ENCODE measurements at places on chromosomes 6 and 20. TPM values are rescaled to one million over a fixed set of nuclear protein-coding genes. Genes with fewer than 3 reads are reported as not detected.

- no peaks in the 10 kb centered on the region for H3K27me3 ChIP-seq
- H3K36me3 ChIP-seq: no peaks in the 10 kb centered on the region
- DNase-seq: no peak
- no peaks in the 10 kb centered on the region for H3K4me1 ChIP-seq
These were observed 706.7 kb downstream of the TBC1D32 start for GRCh38 chr6:120627612-120628011.

GRCh38 chr6:31139599-31139998 lies 733 bp upstream of the PSORS1C2 start:
- H3K4me1 ChIP-seq: peaks cover 6% of the 10 kb centered on the region
- no peaks in the 10 kb centered on the region for H3K36me3 ChIP-seq
- no peak for DNase-seq
- H3K27me3 ChIP-seq: no peaks in the 10 kb centered on the region
- H3K4me3 ChIP-seq: no peak overlapping the region

DNA sequence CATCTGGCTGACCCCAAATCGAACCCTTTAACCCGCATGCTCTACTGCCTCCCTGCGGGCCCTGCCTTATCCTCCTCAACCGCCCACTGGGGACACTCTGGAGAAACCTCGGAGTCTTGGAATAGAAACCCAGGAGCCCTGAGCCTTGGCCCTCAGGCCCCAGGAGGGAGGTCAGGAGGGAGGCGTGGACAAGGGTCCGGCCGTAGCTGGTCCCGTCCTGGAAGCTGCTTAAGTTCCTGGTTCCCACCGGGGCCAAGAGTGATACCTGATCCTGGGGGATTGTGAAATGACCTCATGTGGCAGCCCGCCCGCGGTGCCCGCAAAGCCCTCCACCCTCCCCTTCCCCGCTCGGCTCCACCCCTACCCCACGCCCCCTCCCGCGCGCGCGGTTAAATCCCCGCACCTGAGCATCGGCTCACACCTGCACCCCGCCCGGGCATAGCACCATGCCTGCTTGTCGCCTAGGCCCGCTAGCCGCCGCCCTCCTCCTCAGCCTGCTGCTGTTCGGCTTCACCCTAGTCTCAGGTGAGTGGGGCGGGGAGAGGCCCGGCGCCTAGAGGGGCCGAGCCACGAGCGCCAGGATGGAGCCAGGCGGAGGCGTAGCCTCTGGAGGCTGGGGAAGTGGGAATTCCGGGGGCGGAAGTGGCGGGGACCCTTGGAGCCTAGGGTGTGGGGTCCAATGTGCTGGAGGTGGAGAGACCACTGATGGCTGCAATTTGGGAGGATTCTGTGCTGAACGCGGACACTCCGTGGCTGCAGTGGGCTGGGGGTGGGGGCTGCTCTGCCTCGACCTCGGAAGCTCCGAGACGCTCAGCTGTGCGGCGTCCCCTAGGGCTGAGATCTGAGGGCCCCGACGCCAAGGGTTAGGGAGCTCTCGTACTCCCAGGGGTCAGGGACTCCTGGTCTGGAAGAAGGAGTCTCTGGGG lies at the start of gene WFDC2:
Gene WFDC2 (plus strand): TSS at position 418 of the 926 bp plus-strand sequence. CDS start 29 bp downstream, at position 447.
- no peaks in the 10 kb centered on the region for H3K36me3 ChIP-seq
- H3K4me3 ChIP-seq: no peak within 1 kb of the TSS
- no peak within 1 kb of the TSS for H3K27ac ChIP-seq
- peaks cover 3% of the 10 kb centered on the region for H3K4me1 ChIP-seq

DNA sequence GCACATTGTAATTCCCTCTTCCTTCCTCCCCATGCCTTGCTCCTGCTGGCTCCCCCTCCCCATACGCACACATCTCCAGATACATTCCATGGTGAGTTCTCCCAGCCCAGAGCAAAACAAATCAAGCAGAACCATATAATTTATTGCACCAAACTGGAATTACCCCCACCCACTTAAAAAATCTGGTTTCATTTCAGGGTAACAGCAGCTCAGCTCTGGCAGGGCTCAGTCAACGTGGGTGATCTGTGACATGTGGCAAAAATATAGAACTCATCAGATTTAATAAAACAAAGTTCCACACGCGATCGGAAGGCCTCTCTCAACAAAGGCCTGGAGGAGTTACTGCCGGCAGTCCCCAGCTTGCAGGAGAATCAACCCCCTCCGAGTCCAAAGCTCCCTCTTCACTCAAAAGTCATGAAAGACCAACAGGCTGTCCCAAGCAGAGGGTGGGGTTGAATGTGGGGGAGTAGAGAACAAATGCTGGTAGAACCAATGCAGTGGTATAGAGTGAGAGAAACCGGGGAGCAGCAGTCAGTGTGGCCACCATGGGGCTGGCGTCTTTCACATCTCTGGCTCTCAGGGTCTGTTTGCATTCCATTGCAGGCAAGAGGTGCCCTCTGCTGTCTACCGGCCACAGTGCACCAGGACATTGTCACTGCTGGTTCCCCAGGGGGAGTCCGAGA lies 323.3 kb upstream of the NT5E start:
- H3K4me1 ChIP-seq: no peaks in the 10 kb centered on the region
- no peak overlapping the region for H3K27ac ChIP-seq
- H3K36me3 ChIP-seq: no peaks in the 10 kb centered on the region

DNA sequence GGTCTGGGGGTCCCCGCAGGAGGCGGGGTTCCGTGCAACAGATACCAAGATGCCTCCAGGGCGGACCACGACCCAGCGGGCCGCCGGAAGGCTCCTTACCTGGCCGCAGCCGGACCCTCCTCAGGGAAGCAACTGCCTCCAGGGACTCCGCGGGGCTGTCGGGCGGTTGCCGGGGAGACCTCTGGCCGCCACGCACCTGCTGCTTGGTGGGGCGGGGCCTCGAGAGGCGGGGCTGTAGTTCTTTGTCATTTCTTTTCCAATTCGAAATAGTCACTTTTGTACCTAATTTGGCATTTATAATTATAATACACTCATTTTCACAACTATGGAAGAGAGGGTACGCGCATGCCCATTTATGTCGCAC lies 647 bp downstream of the AK9 start:
- peaks cover 2% of the 10 kb centered on the region for H3K27me3 ChIP-seq
- H3K4me1 ChIP-seq: peaks cover 30% of the 10 kb centered on the region
- peaks cover under 1% of the 10 kb centered on the region for H3K36me3 ChIP-seq
- peak overlapping the region; percentile 91 for H3K27ac ChIP-seq

DNA sequence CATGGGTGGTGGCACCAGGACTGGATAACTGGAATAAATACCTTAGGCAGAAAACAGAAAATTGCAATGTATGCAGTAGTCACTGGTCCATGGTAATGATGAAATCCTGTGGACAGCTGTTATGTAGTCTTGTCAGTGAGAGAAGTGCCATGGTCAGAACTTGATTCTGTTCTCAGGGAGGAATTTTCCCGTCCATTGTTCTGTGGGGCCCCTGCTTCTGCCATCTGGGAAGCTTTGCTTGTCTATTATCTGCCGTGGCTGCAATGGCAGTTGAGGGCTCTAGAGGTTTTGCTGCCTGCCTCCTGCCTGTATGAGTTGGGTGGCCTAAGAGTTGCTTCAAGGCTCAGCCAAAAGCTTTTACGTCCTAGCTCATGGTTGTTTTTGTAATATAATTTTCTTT lies 126.8 kb upstream of the SLC35B3 start:
- no peak overlapping the region for H3K27ac ChIP-seq
- no peak for DNase-seq
- H3K4me1 ChIP-seq: no peaks in the 10 kb centered on the region
- H3K4me3 ChIP-seq: no peak overlapping the region
- H3K36me3 ChIP-seq: no peaks in the 10 kb centered on the region

- no peak overlapping the region for H3K4me3 ChIP-seq
- H3K27ac ChIP-seq: no peak overlapping the region
- H3K36me3 ChIP-seq: no peaks in the 10 kb centered on the region
- H3K27me3 ChIP-seq: peaks cover 19% of the 10 kb centered on the region
- H3K4me1 ChIP-seq: no peaks in the 10 kb centered on the region
These were observed 59.2 kb downstream of the POPDC3 start for GRCh38 chr6:105120570-105120969.

- peaks cover 6% of the 10 kb centered on the region for H3K27me3 ChIP-seq
- no peak for DNase-seq
- no peaks in the 10 kb centered on the region for H3K4me1 ChIP-seq
- H3K27ac ChIP-seq: no peak overlapping the region
- no peaks in the 10 kb centered on the region for H3K36me3 ChIP-seq
These were observed 194.6 kb downstream of the DLL1 start for GRCh38 chr6:170096191-170096802.

DNA sequence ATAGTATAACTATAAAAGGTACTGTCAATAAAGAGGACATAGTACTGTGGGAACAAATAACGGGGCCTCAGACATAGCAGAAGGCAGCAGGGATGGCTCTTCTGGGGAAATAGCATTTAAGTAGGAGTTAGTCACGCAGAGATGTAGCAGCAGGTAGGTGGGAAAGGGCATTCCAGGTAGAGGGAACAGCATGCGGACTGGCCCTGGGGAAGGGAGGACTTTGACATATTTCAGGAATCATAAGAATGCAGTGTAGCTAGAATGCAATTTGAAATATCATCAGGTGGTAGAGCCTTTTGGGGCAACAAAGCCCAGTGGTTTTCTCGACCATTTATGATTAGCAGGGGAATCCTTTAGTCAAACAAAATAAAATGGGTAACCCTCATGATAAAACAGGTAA lies 191.1 kb downstream of the SLC24A3 start:
- H3K27ac ChIP-seq: no peak overlapping the region
- H3K36me3 ChIP-seq: no peaks in the 10 kb centered on the region
- no peaks in the 10 kb centered on the region for H3K4me1 ChIP-seq
- DNase-seq: no peak

GRCh38 chr6:47278545-47278944 lies 31.2 kb downstream of the TNFRSF21 start:
- DNase-seq: no peak
- H3K4me1 ChIP-seq: no peaks in the 10 kb centered on the region
- no peaks in the 10 kb centered on the region for H3K36me3 ChIP-seq
- no peak overlapping the region for H3K4me3 ChIP-seq
- no peaks in the 10 kb centered on the region for H3K27me3 ChIP-seq
- H3K27ac ChIP-seq: no peak overlapping the region

- H3K4me1 ChIP-seq: peaks cover 17% of the 10 kb centered on the region
- no peak overlapping the region for H3K4me3 ChIP-seq
- no peaks in the 10 kb centered on the region for H3K36me3 ChIP-seq
- H3K27ac ChIP-seq: no peak overlapping the region
- H3K27me3 ChIP-seq: no peaks in the 10 kb centered on the region
These were observed 107.5 kb upstream of the TMEM170B start for GRCh38 chr6:11430036-11430435.

- peaks cover 56% of the 10 kb centered on the region for H3K36me3 ChIP-seq
- peak; percentile 37 for DNase-seq
- peak overlapping the region; percentile 89 for H3K27ac ChIP-seq
- H3K4me1 ChIP-seq: peaks cover 73% of the 10 kb centered on the region
- H3K4me3 ChIP-seq: peak overlapping the region; percentile 29
These were observed 33.2 kb upstream of the TAF8 start for GRCh38 chr6:42017021-42017643.

DNA sequence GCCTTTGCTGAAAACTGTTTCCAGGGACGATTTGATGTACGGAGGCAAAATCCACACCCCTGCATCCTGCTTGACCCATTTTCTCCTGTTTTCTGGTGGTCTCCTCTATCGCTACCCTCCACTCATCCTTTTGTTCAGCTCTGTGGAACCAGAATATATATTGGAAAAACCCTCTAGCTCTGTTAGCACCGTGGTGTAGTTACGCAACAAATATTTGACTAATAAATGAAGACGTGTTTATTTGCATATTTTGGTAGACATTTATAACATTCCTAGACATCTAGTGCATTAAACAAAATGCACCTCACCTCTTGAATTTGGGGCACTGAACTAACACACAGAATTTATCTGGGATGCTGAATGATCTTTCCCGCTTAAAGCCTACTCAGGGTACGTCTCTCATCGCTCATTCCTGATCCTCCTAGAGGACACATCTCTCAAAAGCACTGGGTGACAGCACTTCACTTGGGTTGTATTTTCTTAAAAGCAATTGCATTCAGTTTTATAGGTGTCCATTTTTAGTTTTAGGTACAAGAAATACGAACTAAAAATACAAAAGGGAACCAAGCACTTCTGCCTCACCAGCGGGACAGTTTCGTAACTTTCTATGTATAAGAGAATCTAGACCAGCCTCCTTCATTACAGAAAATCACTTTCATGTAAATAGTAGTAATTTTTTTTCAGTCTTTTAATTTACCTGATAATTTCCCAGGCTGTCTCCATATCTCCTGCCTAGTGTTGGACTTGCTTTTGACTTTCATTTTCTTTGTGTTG lies 59.2 kb downstream of the SNRNP48 start:
- H3K4me3 ChIP-seq: no peak overlapping the region
- peaks cover 3% of the 10 kb centered on the region for H3K36me3 ChIP-seq
- peaks cover 7% of the 10 kb centered on the region for H3K27me3 ChIP-seq
- H3K4me1 ChIP-seq: peaks cover 18% of the 10 kb centered on the region
- no peak for DNase-seq

DNA sequence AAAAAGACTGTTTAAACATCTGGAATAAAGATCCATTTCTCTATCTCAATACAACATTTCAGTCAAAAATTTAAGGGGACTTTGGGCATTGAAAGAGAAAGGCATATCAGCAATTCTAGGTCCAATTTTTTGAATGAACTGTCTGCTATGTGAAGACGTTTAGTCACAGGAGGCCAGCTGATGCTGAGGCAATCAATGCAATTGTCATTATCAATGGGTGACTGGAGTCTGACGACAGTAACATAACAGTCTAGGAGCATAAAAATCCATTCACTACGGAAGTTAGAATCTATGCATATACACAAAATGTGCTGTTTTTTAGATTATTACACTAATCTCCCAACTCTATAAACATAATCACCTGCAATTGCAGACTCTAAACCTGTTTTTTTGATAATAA lies 37.8 kb downstream of the TENT5A start:
- no peaks in the 10 kb centered on the region for H3K36me3 ChIP-seq
- no peaks in the 10 kb centered on the region for H3K4me1 ChIP-seq
- no peak overlapping the region for H3K27ac ChIP-seq
- no peak overlapping the region for H3K4me3 ChIP-seq
- no peaks in the 10 kb centered on the region for H3K27me3 ChIP-seq

- H3K27ac ChIP-seq: no peak overlapping the region
- no peak for DNase-seq
- H3K36me3 ChIP-seq: peaks cover 20% of the 10 kb centered on the region
- no peaks in the 10 kb centered on the region for H3K27me3 ChIP-seq
- no peak overlapping the region for H3K4me3 ChIP-seq
These were observed 184.1 kb downstream of the TMEM242 start for GRCh38 chr6:157139054-157139708.

- no peak overlapping the region for H3K4me3 ChIP-seq
- H3K27ac ChIP-seq: no peak overlapping the region
- DNase-seq: no peak
- no peaks in the 10 kb centered on the region for H3K4me1 ChIP-seq
These were observed 14.8 kb downstream of the ARHGAP40 start for GRCh38 chr20:38616457-38616856.

TGM3 gene
- total RNA-seq: not detected

BMP7 gene
- total RNA-seq: not detected

OLIG3 gene
- not detected for total RNA-seq

C6orf47 gene
- 20.2 TPM for total RNA-seq

FUT9 gene
- not detected for total RNA-seq

MICAL1 gene
- 93.1 TPM for total RNA-seq

SIRPB1 gene
- 4.5 TPM for total RNA-seq

All from activated CD4-positive, alpha-beta T cell treated with anti-CD3 and anti-CD28 coated beads, Interleukin-2, amount 10 ng/mL, durations not matched to agents 7 days and 5 days (primary cell).